ENCODE measurements at places on chromosomes 7 and 10.

- DNase-seq = peak; percentile 16
Observed at GRCh38 chr10:71964743-71965515, 734 bp downstream of the CHST3 start.

DNA sequence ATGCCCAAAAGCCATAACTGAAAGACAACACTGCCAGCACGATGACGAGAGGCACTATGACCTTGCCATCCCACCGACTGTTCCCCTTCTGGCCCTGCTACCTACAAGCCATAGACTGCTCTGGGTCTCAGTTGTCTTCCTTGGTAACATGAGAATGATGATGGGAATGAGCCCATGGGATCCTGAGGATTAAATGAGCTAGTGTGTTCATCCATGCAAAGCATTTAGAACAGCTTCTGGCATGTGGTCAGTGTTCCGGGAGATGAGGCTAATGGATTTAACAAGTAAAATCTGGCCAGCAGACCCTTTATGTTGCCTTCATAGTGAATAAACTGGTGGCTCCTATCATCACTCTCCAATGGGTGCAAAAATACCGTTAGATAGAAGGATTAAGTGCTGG lies 62.4 kb upstream of the WDR11 start:
- no peak for DNase-seq

- no peak for DNase-seq
Observed at GRCh38 chr7:156334636-156335035, 305.9 kb upstream of the RNF32 start.

GRCh38 chr10:114173603-114173920 lies 441 bp downstream of the CCDC186 start:
- no peak for DNase-seq

- DNase-seq = no peak
Observed at GRCh38 chr7:150897502-150898474, 45.5 kb downstream of the AOC1 start.

- DNase-seq = no peak
Observed at GRCh38 chr7:117685795-117686194, 187.4 kb downstream of the CTTNBP2 start.

DNA sequence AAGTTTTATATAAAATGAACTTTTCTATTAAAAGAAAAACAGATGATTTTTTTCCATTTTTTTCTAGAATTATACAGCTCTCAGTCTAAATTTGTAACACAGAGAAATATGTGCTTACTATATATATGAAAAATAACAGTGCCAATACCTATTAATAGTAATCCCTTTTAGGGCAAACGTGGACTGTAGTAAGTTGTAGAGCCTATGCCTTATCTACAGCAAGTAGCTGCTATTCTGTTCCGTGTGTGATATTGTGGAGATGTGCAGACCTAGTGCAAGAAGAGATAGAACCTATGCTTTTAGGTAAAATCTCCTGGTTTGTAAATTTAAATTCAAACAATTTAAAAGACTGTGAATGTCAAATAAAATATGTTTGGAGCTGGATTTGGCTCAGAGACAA lies 72.9 kb downstream of the FAS start:
- no peak for DNase-seq

DNA sequence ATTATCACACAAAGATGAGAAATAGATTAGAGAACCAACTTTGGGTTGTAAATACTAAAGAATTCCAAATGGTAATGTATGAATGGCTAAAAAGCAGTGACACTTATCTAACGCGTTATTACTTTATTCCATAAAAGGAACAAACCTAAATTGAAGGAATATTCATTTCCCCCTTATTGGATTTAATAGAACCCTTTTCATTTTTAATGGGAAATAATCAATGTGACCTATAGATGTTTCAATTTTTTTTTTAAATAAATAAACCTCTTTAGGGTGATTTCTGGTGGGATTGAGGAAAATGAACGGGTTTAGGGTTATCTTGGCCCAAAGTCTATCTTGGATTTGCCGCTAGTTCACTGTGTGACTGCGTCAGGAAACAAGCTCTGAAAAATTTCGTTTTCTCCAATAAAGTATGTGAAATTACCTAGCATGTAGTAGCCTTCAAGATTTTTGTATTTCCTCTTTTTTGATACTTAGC lies 1.9 kb upstream of the ACBD5 start:
- DNase-seq = no peak

DNA sequence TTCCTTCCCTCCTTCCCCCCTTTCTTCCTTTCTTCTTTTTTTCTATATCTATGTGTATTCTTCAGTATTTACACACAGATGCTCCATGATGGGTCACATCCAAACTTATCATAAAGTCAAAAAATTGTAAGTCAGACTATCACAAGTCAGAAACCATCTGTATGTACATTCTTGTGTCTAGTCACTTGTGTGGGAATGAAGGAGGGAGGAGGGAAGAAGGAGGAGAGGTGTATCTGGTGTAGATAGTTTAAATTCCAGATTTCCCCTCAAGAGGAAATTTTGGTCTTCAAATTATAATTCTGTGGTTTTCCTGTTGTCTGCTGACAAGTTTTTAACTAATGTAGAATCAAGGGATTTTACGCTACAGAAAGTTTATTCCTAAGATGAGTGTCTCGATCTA lies 287.2 kb downstream of the ETV1 start:
- DNase-seq = no peak

- no peak for DNase-seq
Observed at GRCh38 chr10:125485665-125486064, 197.3 kb downstream of the TEX36 start.

GRCh38 chr10:65358565-65358964 lies 1567.3 kb upstream of the LRRTM3 start:
- DNase-seq = no peak

DNA sequence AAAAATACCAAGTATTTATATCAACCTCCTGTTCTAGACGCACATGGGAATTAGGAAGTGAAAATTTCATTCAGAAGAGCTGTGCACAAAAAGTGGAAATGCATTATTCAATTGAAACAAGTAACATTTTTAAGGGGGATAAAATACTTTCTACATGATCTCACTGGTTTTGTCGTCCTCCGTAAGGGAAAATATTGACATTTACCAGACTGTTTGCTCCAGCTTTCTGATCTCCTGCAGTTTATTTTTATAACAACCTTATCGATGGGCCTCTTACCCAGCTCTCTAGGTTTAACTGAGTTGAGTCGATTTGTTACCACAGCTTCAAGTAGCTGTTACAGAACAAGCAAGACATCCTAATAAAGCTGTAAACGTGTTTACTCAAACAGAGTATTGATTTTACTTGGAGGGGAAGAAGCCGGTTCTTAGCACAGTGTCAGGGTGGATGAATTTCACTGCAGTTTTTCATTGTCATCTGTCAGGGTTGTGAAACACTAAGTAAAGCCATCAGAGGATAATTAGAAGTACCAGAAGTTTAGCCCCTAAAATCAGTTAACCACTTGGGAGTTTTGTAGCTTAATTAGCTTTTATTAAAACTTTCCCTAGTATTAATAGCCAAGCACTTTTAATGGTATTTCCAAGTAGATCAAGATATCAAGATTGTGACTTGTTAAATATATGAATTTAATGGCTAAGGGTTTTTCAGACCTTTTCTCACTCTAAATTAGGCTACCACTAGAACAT lies 142.6 kb upstream of the KAT6B start:
- DNase-seq = no peak

DNA sequence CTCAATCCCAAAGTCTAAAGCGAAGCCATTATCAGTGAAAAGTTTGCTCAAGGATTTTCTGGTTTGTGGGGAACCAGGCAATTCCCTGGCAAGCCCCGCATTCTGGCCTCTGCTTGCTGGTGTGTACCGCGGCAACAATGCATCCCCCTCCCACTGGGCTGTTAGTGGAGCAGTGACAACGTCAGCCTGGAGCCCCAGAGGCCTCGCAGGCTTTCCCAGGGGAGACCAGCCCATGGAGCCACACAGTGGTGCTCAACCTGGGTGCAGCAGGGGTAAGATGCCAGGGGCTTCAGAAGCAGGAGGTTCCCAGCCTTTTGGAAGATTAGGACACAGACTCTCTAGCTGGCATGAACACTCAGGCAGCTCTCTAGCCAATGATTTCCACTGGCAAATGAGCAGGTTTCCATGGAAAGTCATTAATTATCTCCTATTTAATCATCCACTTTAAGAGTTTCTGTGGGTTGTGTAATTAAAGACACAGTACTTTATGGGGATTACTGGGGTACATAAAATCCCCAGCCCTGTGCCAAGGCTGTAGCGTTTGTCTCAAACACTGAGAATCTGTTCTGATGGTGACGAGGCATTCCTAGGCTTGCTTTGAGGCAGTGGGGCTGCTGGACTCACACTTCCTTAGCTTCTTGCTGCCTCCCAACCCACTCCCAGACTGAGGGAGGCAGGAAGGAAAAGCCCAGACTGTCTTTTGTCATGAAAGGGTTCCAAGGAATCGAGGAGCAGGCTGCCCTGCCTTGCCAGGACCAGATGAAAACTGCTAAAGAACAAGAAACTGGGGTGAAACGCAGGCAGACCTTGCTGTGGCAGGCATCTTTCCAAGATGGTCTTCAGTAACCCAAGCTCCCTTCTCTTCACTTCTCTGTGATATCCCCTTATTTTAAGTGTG lies 411.9 kb upstream of the SHH start:
- no peak for DNase-seq

DNA sequence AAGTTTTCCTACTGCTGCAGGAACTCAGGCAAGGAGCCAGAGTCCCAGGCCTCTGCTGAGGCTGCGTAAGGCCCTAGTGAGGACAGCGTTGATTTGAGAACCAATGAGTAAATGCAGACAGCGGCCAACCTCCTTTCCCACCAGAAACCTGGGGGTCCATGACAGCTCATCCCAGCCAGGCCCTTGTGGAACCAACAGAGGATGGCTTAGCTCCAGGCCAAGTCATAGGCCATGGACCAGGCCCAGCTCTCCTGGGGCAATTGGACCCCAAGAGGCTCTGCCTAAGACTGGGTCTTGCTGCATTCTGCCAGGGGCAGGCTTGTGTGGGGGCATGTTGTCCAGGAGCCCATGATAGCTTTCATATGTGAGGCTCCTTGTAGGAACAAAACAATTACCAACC lies 65.4 kb upstream of the PPP1R3C start:
- no peak for DNase-seq

DNA sequence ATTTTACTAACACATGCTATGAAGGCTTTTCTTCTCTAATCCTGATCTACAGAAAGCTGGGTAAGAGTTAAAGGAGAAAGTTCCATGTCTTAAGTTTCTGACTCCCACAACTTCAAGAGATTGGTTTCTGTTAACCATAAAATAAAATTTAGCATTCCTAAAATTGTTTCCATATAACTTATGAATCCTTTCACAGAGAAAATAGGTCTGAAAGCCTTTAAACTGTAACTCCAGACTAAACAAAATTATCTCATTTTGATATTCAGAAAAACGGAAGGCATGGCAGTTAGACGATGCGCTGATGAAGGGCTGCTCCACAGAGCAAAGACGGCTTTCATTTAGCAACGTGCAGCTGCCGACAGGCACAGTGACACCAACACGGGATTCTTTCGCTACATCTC lies 133.3 kb downstream of the SLC25A13 start:
- no peak for DNase-seq

- no peak for DNase-seq
Observed at GRCh38 chr10:88457660-88458059, 125.5 kb downstream of the RNLS start.

DNA sequence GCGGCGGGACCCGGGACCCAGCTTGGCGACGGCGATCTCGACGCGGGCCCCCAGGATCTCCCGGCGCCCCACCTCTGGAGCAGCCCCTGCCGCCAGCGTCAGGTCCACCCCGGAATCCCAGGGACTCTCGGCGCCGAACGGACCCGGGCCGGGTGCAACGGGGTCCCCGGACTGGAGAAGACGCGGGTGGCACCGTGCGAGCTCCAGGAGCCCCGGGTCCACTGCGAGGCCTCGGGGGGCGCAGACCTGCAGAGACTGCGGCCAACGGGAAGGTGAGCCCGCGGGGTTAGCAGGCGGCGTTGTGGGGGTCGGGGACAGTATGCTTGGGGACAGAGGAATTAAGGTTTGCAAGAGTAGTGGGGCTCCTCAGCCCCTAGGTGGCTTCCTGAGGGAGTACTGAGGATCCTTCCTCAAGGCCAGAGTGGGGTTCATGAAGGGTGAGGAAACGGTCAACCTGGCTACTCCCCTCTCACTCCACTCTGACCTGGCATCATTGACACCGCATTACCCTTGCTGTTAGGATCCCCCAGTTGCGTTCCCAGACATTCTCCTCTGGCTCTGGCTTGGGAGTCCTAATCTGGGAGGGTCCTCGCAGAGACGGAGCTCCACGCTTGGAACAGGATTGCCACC lies 353 bp downstream of the EPHB6 start:
- DNase-seq = no peak

GRCh38 chr7:151447312-151447711 lies 7.4 kb upstream of the CRYGN start:
- DNase-seq = no peak

GRCh38 chr10:132884041-132884440 lies 58.3 kb downstream of the CFAP46 start:
- no peak for DNase-seq

DNA sequence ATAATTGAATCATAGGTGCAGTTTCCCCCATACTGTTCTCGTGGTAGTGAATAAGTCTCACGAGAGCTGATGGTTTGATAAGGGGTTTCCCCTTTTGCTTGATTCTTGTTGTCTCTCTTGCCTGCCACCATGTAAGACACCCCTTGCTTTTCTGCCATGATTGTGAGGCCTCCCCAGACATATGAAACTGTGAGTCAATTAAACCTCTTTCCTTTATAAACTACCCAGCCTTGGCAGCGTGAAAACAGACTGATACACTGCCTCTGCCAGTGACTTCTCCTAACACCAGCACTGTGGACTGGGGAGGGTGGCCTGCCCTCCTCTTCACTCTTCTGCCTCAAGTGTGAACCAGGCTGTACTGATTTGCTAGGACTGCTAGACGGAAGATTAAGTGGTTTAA lies 108.6 kb downstream of the RAB11FIP2 start:
- no peak for DNase-seq

- no peak for DNase-seq
Observed at GRCh38 chr7:131905471-131905973, 349.1 kb upstream of the PODXL start.

DNA sequence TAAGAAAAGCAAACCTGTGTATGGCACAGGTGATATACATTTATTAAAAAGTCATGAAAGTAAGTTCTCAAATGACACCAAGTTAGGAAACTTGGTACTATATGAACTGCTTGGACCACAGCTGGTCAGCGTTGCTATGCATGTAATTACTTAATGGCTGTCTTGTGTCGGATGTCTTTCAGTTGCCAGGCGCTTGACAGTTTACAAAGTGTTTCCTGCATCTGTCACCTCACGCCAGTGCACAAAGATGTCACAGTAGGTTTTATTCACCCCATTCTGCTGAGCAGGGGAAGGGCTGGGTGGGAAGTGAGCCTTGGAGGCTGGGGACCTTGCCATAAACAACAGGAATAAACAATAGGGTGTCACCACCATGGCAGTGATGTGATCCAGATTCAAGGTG lies 35.8 kb downstream of the ADAM12 start:
- DNase-seq = no peak

- no peak for DNase-seq
Observed at GRCh38 chr10:106384496-106384895, 780.0 kb downstream of the SORCS1 start.

GRCh38 chr7:92409357-92409756 lies 37.9 kb upstream of the GATAD1 start:
- DNase-seq = no peak

GRCh38 chr7:43766564-43766963 lies 8.1 kb downstream of the BLVRA start:
- no peak for DNase-seq

Data from CD8-positive, alpha-beta T cell (primary cell).